HT1080 (cell line): ENCODE measurements at places on chromosomes 4 and X.

DNA sequence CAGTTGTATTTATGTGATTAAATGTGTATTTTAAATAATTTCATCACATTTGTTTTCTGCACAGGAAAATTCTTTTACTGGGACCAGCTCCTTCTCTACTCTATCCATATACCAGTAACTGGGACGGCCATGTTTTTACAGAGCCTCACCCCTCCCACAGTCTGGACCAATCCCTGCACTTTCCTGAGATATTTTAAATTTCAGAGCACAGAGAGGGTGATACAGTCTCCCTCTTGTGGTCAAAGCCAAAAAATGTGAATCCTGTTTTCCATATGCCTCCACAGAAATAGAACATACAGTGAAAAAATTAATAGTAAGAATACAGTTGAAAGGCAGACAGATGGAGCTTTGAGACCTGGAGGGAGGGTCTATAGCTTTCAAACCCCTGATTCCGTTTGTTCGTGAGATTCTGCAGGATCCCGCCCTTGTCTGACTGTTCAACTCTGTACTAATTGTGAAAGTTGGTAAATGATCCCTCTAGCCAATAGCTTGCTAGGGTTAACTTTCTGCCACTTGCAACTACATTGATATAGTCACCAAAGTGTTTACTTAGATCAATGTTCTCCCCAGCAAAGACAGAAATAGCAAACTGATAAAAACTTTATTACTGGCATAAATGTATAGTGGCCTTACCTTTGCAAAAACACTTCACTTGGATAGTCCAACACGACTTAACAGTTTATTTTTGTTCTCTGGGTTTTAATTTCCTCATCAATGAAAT, 172.2 kb downstream of the PPARGC1A start:
- DNase-seq: peak; percentile 61

- no peak for DNase-seq
Observed at GRCh38 chr4:169870507-169870906, 112.8 kb upstream of the HPF1 start.

DNA sequence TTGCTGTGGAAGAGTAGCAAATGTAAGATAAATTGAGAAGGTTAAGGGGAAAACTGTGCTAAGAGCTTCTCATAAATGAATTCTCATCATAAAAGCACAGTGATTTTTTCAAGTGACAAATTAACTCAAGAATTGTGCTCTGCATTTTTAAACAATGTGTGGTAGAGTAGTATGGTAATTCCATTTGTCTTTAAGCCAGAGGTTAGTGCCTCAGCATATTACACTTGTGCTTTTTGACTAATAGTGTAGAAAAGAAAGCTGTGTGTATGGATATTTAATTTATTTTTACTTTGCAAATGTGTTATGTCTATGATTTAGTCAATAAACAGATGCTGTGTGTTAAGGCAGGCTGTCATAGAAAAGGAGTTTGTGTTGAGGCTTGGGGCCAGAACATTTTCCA, 61.0 kb downstream of the FHIP1A start:
- no peak for DNase-seq

GRCh38 chrX:20666331-20666730, 399.6 kb upstream of the RPS6KA3 start:
- DNase-seq: no peak

- peak; percentile 49 for DNase-seq
Observed at GRCh38 chrX:136168929-136169735, 21.8 kb downstream of the FHL1 start.

- no peak for DNase-seq
Observed at GRCh38 chrX:21883258-21883657, 27.5 kb downstream of the YY2 start.

GRCh38 chrX:41409006-41409405, 38.1 kb upstream of the NYX start:
- DNase-seq: no peak

DNA sequence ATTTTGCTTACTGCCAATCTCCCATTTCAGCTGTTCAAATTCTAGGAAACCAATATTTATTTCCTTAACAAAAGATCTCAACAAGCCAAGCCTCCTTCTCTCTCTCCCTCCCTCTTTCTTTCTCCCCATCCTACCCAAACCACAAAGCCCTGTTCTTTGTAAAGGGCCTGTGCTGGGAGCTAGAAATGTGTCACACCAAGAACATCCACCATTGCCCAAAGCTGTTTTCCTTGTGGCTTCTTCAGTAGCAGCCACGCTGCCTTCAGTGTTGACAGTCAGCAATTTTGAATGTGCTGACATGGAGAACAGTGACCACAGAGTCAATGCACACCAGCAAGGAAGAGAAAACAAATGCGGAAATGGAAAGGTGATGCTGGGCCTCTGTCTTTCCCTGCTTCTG, 203.0 kb downstream of the MAML3 start:
- DNase-seq: peak; percentile 53

DNA sequence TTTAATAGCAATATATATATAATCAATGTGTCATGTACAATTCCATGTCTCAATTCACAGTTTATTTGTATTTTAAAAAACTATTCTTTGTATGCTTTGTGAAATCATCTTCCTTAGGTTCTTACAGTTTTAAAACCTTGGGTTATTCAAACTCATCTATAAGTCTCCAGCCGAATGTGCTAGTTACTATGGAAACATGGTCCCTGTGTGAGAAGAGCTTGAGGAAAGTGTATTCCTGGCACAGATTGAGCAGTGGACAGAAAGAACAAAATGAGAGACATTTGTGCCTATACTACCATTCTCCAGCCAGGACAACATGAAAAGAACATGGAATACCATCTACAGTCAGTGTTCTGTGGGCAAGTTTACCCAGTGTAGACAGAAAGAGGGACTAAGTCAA, 103.4 kb downstream of the EFHC2 start:
- DNase-seq: no peak

- peak; percentile 72 for DNase-seq
Observed at GRCh38 chrX:135327299-135327698, 18.0 kb downstream of the ETDC start.

DNA sequence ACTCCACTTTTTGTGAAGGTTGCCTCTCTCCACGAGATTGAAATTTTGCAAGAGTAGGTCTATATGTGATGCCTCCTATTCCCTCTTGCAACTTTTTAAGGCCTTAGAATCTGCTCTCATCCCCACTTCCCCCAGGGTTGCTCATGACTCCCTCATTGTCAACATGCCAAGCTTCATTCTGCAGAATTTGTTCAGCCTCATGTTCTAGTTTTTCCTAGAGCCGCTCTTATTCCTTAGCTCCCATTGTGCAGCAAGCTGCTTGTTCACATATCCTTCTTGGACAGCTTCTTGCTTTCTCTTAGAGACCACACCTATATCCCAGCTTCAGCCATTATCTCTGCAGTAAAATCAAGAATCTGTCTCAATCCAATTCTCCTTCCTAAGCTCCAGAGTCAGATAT, 82.4 kb downstream of the CNGA2 start:
- DNase-seq: no peak

GRCh38 chr4:110792036-110792435, 169.2 kb upstream of the PITX2 start:
- no peak for DNase-seq

DNA sequence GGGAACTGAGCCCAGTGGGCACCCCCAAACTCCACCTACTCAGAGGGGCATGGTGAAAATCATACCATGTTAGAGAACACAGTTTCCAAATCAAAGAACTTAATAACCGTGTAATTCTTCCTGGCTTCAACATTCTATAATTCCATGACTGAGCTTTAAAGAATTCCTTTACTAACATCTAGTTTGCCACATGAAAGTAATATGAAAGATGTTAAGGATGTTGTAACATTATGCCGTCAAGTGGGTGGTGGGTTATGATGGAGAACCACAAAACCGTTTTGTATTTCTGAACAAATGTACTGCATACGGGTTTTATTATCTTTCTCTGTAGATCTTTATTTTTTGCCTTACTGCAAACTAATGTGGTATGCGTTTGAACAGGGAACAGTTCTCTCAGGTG, 549.0 kb upstream of the MAGEB2 start:
- no peak for DNase-seq

DNA sequence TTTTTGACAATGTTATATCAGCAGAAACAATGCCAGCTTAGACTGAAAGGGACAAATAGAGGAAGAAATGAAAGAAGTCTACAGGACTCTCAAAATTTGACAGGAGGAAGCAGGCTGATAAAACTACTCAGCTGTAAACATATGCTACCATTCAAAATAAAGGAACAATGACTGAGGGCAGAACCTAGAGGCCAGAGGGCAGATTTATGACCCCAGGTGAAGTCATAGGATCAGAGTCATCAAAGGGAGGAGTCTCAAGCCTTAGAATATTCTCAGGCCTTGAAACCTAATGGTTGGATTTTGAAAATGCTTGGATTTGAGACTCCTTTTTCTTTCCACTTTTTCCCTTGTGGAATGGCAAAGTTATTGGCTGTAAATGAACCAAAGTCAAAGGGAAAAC, 17.0 kb upstream of the SYTL5 start:
- DNase-seq: no peak

DNA sequence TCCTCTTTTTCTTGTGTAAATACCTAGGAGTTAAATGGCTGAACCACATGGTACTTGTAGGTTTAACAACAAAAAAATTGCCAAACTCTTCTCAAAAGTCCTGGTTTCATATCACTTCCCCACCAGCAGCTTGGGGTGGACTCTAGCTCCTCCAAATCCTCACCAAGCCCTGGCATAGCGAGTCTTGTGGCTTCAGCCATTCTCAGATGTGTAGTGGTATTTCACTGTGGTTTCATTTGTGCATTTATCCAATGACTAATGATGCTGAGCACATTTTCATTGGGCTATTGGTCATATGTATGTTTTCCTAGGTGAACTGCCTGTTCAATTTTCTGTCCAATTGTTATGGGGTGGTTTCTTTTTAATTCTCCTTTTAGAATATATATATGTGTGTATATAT, 249.3 kb downstream of the NLGN4X start:
- DNase-seq: no peak

- DNase-seq: no peak
Observed at GRCh38 chr4:38386654-38387188, 277.3 kb upstream of the KLF3 start.

GRCh38 chrX:136046295-136047015, 61.2 kb downstream of the SLC9A6 start:
- no peak for DNase-seq

GRCh38 chr4:11529625-11530201, 101.0 kb upstream of the HS3ST1 start:
- DNase-seq: peak; percentile 26

GRCh38 chr4:337932-338758, 531 bp downstream of the ZNF141 start:
- no peak for DNase-seq

GRCh38 chr4:68927165-68927564, 24.4 kb downstream of the UGT2A3 start:
- peak; percentile 21 for DNase-seq

GRCh38 chrX:44338361-44338760, 5.1 kb downstream of the EFHC2 start:
- no peak for DNase-seq

DNA sequence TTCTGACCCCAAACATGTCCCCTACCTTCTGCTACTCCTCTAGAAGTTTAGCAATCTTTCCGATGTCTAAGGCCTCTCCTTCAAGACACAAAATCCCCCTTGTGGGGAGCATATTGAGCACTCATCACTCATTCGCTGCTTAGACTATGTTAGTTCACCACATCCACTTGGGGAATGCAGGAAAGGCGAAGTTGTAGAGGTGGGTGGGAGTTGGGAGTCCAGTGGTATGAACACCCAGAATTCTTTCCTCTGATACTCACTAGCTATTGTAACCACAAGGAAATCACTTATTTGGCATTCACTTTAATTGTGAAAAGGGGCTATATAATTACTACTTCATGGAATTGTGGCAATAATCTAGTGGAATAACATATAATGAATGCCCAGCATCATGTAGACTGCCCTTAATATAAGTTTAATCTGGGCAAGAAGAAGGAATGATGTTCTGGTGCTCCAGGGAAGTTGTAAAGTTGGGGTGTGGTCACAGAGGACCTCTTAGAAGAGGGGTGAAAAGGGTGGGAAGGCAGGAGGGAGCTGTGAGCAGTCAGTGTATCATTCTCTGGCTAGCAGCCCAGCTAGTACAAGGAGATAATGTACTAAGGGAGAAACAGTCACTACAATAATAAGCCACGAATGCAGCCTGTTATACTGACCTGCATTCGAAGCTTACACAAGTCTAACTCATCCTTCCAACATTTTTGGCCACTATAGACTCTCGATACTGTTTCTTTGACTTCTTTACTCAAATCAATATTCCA, 468.2 kb upstream of the DIPK2B start:
- peak; percentile 93 for DNase-seq
